Myocyte (in vitro differentiated cells): ENCODE measurements at places on chromosomes 5 and 9.
A peak's percentile ranks its signal among the peaks of the same experiment; 100 is the strongest.

GRCh38 chr5:61289241-61289640 lies 42.8 kb upstream of the ZSWIM6 start:
- no peak for DNase-seq

DNA sequence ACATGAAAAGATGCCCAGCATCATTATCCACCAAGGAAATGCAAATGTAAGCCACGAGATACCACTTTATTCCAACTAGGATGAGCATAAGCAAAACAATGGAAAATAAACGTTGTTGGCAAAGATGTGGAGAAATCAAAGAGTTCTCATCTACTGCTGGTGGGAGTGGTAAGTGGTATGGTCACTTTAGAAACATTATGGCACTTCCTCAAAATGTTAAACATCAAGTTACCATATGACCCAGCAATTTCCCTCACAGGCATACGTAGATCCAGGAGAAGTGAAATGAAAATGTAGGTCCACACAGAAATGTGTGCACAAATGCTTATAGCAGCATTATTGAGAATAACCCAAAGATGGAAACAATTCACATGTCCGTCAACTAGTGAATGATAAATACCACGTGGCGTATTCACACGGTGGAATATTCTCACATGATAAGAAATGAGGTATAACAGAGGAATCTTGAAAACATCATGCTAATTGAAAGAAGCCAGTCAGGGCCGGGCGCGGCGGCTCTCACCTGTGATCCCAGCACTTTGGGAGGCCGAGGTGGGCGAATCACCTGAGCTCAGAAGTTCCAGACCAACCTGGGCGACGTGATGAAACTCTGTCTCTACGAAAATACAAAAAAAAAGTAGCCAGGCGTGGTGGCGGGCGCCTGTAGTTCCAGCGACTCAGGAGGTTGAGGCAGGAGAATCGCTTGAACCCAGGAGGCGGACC lies 16.4 kb upstream of the FLT4 start:
- no peak for DNase-seq

GRCh38 chr5:112870966-112871365 lies 9.9 kb downstream of the SRP19 start:
- DNase-seq, result no peak

DNA sequence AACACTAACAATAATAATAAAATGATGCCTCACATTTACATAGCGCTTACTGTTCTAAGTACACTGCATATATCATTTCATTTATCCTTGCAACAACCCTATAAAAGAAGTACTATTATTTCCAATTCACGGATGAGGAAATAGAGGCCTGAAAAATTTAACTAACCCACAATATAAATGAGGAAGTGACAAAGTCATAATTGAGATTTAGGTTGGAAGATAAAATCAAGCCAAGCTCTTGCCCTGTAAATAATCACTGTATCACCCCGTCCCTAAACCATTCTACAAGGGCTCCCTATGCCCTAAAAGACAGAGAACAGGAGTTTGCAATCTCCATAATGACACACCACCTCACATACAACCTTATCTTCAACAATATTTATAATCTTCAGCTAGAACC lies 49.6 kb downstream of the STRBP start:
- DNase-seq, result no peak

DNA sequence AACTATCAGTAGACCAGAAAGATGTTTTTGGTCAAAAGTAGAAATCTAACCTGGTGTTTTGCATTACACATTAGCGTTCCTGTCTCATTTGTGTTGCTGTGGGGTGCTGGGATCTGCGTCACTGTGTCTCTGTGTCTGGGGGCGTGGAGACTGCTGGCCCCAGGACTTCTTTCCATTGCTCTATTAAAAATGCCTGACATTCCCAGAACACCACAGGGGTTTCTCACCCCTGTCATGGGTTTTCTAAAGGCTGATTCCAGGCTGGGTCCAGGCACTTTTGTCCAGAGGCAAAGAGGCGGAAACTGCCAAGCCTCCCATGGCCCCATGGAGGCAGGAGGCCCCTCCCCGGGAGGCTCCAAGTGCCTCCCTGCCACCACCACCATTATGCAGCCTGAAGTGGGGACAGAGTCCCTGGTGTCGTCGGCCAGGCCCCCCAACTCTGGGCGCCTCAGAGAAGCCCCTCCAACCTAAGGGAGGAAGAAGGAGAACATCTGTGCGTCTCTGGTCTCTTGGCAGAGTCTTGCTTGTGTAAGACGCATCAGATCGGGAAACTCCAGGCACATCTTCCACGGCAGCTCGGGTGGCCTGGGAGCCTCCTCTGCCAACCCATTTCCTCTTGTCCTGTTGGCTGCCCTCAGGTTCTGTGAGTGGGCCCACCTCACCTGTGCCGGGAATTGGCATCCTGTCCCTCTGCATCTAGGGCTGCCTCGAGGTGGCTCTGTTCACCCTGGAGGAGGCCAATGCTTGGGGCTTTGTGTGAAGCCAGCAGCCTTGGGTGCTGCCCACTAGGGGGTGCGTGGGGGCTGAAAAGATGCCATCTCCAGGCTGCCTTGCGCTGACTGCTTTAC lies 13.8 kb upstream of the PLEKHG4B start:
- peak; percentile 72 for DNase-seq

- DNase-seq, result no peak
These were observed 218.5 kb downstream of the SPOCK1 start for GRCh38 chr5:137280656-137281055.

GRCh38 chr5:172785429-172786088 lies 14.6 kb upstream of the DUSP1 start:
- DNase-seq, result no peak

GRCh38 chr5:158170534-158170933 lies 311.6 kb upstream of the CLINT1 start:
- DNase-seq, result no peak

- peak; percentile 97 for DNase-seq
These were observed 67.1 kb downstream of the ADAMTS12 start for GRCh38 chr5:33824516-33825195.

- DNase-seq, result peak; percentile 78
These were observed 43.1 kb downstream of the NACC2 start for GRCh38 chr9:136051837-136052471.

DNA sequence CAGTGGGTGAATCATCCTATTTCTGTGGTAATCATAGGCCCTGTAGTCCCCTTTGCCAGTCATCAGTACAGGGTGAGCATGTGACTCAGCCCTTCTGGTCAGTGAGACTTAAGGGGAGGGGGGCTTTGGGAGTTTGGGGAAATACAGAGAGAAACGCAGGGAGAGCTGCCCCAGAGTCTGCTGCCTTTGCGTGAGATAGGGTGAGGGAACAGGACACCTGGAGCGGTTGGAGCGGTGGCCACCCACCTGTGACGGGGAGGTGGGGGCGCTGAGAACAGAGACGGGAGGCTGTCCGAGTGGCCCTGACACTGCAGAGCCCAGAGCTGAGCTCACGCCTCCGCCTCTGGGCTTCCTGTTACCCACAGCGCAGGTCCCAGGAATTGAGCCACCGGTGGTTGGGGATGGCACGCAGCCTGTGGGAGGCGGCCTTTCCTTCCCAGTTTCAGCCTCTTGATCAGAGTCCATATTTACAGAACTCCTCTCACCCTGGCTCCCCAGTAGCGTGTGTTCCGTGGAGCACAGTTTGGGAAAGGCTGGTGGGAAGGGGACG lies 92.0 kb upstream of the ERCC6L2 start:
- no peak for DNase-seq

- peak; percentile 46 for DNase-seq
These were observed 696.8 kb downstream of the SEMA5A start for GRCh38 chr5:8848997-8849594.

DNA sequence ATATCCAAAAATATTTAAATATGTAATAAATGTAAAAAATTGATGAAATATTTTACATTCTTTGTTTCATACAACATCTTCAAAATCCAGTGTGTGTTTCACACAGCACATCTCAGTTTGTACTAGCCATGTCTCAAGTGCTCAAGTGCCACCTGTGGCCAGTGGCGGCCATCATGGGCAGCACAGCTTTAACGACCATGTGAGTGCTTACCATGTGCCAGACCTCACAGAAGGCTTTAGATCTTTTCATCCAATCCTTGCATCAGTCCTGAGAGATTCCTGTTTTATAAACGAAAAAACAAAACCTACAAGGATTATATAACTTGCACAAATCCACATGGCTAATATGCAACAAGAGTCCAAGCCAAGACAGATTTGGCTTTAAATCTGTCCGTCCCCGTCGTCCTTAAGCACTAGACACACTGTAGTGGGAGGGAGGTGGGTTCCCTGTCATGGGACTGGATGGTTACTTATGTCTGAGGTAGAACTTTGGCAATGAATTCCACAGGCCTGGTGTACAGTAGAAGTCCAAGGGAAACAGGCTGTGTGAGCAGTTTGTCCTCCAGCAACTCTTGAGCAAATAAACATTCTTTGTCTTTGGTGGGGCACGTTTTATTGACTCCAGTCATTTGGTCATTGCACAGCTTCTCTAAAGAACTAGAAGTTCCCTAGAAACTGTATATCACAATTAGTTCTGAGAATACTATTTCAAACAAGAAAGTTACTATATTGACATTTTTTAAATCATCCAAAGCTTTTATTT lies 25.0 kb upstream of the F2R start:
- no peak for DNase-seq

DNA sequence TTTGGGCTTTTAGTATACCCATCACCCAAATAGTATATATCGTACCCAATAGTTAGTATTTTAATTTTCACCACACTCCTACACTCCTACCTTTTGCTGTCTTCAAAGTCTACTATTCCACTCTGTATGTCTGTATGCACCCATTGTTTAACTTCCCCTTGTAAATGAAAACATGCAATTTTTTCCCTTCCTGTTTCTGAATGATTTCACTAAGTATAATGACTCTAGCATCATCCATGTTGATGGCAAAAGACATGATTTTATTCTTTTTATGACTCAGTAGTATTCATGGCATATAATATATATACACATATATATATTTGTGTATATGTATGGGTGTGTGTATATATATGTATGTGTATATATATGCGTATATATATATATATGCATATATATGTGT lies 63.1 kb upstream of the FAM174A start:
- no peak for DNase-seq
